ENCODE measurements at places on chromosomes 3 and 15. TPM values are rescaled to one million over a fixed set of nuclear protein-coding genes. Genes with fewer than 3 reads are reported as not detected.

SAXO2 gene
- total RNA-seq, result 15.2 TPM

C3orf20 gene
- 0.16 TPM for total RNA-seq

CLDN11 gene
- total RNA-seq, result 0.51 TPM

ZMAT3 gene
- 29.8 TPM for total RNA-seq

GAP43 gene
- total RNA-seq, result not detected

SEMA3F gene
- total RNA-seq, result not detected

ANP32A gene
- 218 TPM for total RNA-seq

ANKUB1 gene
- total RNA-seq, result not detected

SLC28A2 gene
- not detected for total RNA-seq

PML gene
- total RNA-seq, result 62.4 TPM

IL17RC gene
- 0.29 TPM for total RNA-seq

ACTC1 gene
- not detected for total RNA-seq

PCSK6 gene
- 1.1 TPM for total RNA-seq

ZIC1 gene
- not detected for total RNA-seq

PROK2 gene
- not detected for total RNA-seq

ALPK3 gene
- total RNA-seq, result 0.20 TPM

NMNAT3 gene
- 1.1 TPM for total RNA-seq

PAQR5 gene
- not detected for total RNA-seq

CFAP92 gene
- not detected for total RNA-seq

ECE2 gene
- not detected for total RNA-seq

CD80 gene
- 88.1 TPM for total RNA-seq

SNTN gene
- not detected for total RNA-seq

SLC28A1 gene
- not detected for total RNA-seq

CACNA1D gene
- total RNA-seq, result 2.0 TPM

DNAH12 gene
- 0.22 TPM for total RNA-seq

SI gene
- not detected for total RNA-seq

ZPLD1 gene
- not detected for total RNA-seq

MST1R gene
- total RNA-seq, result 0.81 TPM

GOLGA6L4 gene
- 0.67 TPM for total RNA-seq

MCTP2 gene
- 54.2 TPM for total RNA-seq

UBAP1L gene
- total RNA-seq, result 9.6 TPM

FBXO40 gene
- not detected for total RNA-seq

GABRR3 gene
- not detected for total RNA-seq

FETUB gene
- not detected for total RNA-seq
